ENCODE measurements at places on chromosomes 2 and 18.

DNA sequence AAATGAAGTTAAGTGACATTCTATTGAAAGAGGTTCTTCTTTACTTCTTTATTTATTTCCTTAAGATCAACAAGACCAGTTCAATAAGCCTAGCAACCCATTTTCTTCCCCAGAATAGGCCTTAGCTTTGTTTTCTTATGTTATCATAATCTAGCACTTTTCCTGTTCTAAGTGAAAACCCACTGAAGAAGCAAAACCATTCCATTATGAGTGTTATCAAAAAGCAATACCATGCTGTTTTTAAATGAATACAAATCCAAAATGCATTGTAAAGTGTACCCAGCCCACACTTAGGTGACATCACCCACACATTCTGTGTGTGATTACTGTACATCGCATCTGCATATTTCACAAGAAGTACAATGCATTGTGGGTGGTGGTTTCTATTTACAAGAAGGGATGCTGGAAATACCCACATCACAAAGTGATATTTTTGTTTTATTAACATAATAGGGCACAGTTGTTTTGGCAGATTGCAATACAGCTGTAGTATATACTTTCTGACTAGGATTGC is 679.5 kb downstream of the KCNJ3 start:
- no peak for DNase-seq

- DNase-seq: no peak
Observed at GRCh38 chr2:30331869-30332268, 100.5 kb downstream of the LBH start.

DNA sequence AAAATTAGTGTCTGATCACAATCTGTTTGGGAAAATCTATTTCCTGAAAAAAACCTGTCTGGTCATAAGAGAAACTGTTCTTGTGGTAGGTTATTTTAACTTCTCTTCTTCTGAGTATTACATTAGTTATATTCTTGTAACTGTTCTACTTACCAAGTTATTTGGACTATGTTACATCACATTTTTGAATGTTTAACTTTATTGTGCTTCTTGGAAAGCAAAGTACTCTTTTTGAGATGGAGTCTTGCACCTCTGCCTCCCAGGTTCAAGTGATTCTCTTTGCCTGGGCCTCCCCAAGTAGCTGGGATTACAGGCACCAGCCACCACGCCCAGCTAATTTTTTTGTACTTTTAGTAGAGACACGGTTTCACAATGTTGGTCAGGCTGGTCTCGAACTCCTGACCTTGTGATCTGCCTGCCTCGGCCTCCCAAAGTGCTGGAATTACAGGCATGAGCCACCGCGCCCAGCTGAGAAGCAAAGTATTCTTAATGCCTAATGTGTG is 39.4 kb downstream of the AFTPH start:
- no peak for DNase-seq

DNA sequence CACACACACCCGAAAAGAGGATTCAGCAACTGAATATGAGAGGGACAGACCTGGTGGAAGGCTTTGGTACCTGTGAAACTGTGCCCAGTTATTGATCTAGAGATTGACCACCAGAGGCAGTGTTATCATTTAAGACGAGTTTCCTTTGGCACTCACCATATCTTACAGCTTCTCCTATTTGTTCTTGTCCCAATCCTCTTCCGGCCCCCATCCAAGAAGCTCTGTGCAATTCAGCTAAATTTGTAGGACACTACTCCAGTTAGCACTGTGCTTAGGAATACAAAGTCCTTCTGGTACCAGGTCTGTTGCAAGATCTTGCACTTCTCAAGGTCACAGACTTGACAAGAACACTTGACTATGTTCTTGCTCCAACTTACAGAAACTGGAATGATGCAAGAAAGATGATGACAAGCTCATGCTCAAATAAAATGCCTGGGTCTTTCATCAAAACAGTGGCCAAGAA is 177.7 kb downstream of the TMEM247 start:
- DNase-seq: no peak

- no peak for DNase-seq
Observed at GRCh38 chr2:62785810-62786597, 80.5 kb downstream of the EHBP1 start.

GRCh38 chr2:168814939-168815907 is 12.8 kb downstream of the NOSTRIN start:
- no peak for DNase-seq

DNA sequence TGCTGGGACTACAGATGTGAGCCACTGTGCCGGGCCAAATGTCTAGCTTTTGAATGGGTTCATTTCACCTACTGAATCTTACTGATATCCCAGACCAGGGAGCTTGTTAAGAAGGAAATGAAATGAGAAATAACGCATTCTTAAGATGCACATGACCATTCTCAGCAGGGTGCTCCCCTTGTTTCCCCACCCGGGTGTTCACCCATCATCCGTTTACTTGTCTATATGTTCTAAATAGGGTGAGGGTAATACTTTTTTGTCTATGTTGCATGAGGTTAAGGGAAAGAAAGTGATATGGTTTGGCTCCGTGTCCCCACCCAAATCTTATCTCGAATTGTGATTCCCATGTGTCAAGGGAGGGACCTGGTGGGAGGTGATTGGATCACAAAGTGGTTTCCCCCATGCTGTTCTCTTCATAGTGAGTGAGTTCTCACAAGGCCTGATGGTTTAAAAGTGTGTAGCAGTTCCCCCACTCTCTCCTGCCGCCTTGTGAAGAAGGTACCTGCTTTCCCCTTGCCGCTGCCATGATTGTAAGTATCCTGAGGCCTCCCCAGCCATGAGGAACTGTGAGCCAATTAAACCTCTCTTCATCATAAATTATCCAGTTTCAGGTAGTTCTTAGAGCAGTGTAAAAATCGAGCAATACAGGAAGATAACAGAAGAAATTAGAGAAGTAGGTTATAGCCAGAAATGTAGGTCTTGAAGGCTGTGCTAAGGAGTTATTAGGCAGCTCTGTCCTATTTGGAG is 129.1 kb downstream of the DDX1 start:
- no peak for DNase-seq

GRCh38 chr2:41894563-41895333 is 153.1 kb upstream of the PKDCC start:
- DNase-seq: no peak

DNA sequence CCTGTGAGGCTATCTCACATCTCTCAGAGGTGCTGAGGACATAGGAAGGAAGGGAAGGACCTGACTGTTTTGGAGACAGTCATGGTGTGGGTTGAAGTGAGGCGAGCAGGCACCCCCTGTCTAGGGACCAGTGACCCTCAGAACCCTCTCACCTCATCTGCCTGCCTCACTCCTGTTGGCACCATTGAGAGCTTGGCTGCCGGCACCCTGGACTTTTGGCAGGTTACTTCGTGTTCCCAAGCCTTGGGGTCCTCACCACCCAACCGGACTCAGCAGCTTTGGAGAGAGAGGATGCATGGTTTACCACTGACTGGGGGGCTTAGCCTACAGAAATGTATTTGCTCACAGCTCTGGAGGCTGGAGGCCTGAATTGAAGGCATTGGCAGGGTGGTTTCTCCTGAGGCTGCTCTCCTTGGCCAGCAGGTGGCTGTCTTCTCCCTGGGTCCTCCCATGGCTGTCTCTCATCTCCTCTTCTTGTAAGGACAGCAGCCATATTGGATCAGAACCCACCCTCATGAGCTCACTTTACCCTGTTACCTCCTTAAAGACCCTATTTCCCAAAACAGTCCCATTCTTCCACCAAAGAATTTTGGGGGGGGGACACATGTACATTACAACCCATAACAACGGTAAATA is 142.0 kb downstream of the TSN start:
- no peak for DNase-seq

Data from activated CD4-positive, alpha-beta T cell treated with anti-CD3 and anti-CD28 coated beads for 4 hours (primary cell).